Activated CD4-positive, alpha-beta T cell treated with anti-CD3 and anti-CD28 coated beads for 36 hours (primary cell): ENCODE measurements at places on chromosomes 3 and 15. TPM values are rescaled to one million over a fixed set of nuclear protein-coding genes. Genes with fewer than 3 reads are reported as not detected.

DNA sequence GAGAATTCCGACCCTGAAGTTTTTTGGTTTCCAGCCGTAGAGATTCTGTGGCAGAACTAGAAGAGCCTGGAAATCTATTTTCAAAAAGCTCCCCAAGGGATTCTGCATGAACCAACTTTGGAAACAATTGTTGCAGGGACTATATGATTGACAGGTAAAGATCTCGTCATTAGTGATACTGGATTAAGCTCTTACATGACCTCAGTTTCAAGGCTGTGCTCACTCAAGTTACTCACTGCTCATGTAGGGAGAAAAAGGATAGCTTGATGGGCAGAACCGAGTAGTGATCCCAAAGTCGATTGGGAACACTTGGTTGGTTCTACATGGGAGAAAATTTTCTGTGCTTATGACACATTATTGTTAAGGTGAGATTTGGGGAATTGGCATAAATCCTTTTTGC, 142.3 kb upstream of the RASGRP1 start:
- H3K4me3 ChIP-seq = no peak overlapping the region
- DNase-seq = no peak
- no peak overlapping the region for H3K27ac ChIP-seq
- no peaks in the 10 kb centered on the region for H3K36me3 ChIP-seq
- peaks cover 7% of the 10 kb centered on the region for H3K4me1 ChIP-seq

- peak overlapping the region; percentile 36 for H3K4me3 ChIP-seq
- no peaks in the 10 kb centered on the region for H3K36me3 ChIP-seq
- DNase-seq = peak; percentile 43
- H3K27me3 ChIP-seq = peaks cover 31% of the 10 kb centered on the region
Measured at GRCh38 chr3:46881596-46882376, 4.3 kb downstream of the PTH1R start.

DNA sequence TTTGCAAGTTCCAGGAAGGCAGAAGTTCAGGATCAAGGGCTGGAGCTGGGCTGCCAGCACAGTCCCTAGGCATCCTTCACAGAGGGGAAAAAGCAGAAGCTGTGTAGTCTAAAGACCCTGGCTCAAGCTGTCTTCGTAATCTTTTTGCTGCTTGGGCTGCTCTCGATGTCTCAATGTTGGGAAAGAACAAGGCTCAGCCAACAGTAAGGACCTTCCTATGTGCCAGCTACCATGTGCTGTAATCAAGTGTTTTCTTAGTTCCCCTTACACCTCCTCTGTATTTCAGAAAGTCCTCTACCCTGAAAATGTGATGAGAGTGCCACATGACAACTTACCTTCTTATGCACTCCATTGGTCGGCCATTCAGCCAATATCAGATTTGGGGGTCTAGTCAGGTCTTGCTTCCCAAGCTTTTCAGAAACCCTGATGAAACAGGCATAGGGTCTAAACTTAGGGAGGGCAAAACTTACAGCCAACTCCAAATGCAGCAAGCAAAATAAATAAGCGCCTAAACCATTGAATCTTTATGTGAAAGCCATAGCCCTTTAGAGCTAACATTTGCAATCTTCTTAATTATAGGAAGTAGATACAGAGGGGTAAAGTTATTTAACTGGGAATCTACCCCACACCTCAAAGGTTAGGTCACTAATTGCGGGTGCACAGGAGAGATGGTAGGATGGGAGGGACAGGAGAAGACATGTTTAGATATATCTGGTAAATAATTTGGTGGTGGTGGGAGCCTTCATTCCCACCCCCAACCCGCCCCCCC, 1.2 kb upstream of the EDEM1 start:
- peak overlapping the region; percentile 99 for H3K4me3 ChIP-seq
- peaks cover 32% of the 10 kb centered on the region for H3K36me3 ChIP-seq
- H3K27ac ChIP-seq = peak overlapping the region; percentile 10
- H3K4me1 ChIP-seq = peaks cover 18% of the 10 kb centered on the region
- no peaks in the 10 kb centered on the region for H3K27me3 ChIP-seq

DNA sequence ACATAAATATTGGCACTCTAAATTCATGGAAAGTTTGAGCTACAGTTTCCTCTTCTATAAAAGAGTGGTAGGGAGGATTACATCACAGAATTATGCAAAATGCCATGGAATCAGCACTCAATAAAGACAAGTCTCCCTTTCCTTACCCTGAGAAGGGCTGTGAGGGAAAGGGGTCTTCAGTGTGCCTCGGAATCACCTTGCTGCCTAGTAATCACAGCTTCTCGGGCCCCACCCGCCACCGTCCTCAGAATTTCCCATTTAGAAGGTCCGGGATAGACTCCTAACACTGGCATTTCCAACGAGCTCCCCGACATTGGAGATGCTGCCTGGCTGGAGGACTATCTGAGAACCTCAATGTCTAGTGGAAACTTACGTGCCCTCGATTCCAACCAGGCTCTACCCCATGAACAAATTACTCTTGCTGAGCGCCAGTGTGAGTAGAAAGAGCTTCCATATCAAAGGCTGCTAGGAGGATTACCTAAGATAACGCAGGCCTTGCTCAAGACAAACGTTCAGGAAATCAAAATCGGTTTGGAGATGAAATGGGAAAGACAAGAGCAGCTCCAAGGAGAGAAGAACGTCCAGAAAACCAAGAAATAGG, 92.1 kb upstream of the CHD2 start:
- H3K36me3 ChIP-seq = peaks cover 3% of the 10 kb centered on the region
- H3K27me3 ChIP-seq = no peaks in the 10 kb centered on the region
- peaks cover 43% of the 10 kb centered on the region for H3K4me1 ChIP-seq

GRCh38 chr3:153768561-153769469, 352.4 kb upstream of the ARHGEF26 start:
- H3K27ac ChIP-seq = no peak overlapping the region
- peaks cover 3% of the 10 kb centered on the region for H3K36me3 ChIP-seq
- H3K27me3 ChIP-seq = peaks cover 3% of the 10 kb centered on the region

- H3K4me3 ChIP-seq = no peak overlapping the region
- no peaks in the 10 kb centered on the region for H3K36me3 ChIP-seq
- peaks cover 9% of the 10 kb centered on the region for H3K27me3 ChIP-seq
- no peak for DNase-seq
Measured at GRCh38 chr3:157590273-157590672, 87.1 kb upstream of the VEPH1 start.

GRCh38 chr15:36313021-36313420, 266.4 kb upstream of the CDIN1 start:
- H3K36me3 ChIP-seq = no peaks in the 10 kb centered on the region
- no peak overlapping the region for H3K27ac ChIP-seq
- H3K4me3 ChIP-seq = no peak overlapping the region
- H3K4me1 ChIP-seq = no peaks in the 10 kb centered on the region
- H3K27me3 ChIP-seq = no peaks in the 10 kb centered on the region

DNA sequence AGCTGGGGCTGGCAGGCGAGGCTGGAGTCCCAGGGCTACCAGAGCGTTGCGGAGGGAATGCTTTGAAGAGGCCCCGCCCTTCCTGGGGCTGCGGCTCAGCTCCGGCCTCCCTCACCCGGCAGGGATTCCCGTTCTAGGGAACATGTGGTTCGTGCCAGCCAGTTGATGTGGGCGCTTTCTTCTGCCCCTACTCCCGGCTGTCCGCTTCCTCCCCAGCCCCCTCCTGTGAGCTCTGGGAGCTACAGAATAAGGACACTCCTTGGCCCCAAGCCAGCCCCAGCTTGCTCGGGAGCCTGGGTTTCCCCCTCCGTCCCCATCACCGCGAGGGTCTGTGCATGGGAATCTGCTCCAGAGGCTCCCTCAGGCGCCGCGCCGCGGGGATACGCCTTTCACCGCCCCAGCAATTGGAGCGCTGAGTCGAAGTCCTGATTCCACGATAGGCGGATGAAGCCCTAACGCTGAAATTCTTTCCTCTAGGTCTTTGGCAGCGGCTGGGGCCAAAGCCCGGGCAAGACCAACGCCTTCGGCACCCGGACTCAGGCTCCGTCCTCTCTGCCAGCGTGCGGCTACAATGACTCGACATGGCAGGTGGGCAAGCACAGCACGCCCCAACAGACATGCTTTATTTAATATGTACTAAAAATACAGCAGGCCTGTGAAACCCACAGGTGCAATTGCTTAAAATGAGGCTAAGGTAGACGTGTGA, 69.5 kb downstream of the KLF15 start:
- H3K27me3 ChIP-seq = peaks cover 57% of the 10 kb centered on the region
- H3K4me1 ChIP-seq = peaks cover 2% of the 10 kb centered on the region
- H3K27ac ChIP-seq = no peak overlapping the region
- H3K4me3 ChIP-seq = no peak overlapping the region
- no peaks in the 10 kb centered on the region for H3K36me3 ChIP-seq

DNA sequence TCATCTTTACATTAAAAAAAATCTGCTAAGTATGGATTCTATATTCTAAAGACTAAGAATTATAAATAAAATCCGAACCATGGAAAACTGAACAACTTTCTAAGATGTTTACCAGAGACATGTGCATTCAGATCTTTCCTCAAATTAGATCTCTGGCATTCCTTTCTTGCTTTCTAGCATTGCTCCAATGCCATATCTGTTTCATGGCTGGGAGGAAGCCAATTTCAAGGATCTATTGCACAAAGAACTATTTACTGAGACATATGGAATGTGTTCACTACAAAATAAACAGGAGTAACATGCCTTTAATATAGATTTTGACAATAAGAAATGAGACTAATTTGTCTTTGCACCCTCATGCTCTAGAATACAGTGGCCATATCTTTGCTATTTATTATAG, 45.1 kb upstream of the NANOGP8 start:
- no peak for DNase-seq
- no peak overlapping the region for H3K27ac ChIP-seq
- peaks cover 4% of the 10 kb centered on the region for H3K27me3 ChIP-seq
- H3K36me3 ChIP-seq = no peaks in the 10 kb centered on the region
- H3K4me1 ChIP-seq = no peaks in the 10 kb centered on the region

GRCh38 chr3:111801693-111802092, 57.4 kb upstream of the PHLDB2 start:
- H3K4me3 ChIP-seq = no peak overlapping the region
- no peaks in the 10 kb centered on the region for H3K27me3 ChIP-seq
- no peaks in the 10 kb centered on the region for H3K36me3 ChIP-seq
- no peaks in the 10 kb centered on the region for H3K4me1 ChIP-seq
- no peak overlapping the region for H3K27ac ChIP-seq

DNA sequence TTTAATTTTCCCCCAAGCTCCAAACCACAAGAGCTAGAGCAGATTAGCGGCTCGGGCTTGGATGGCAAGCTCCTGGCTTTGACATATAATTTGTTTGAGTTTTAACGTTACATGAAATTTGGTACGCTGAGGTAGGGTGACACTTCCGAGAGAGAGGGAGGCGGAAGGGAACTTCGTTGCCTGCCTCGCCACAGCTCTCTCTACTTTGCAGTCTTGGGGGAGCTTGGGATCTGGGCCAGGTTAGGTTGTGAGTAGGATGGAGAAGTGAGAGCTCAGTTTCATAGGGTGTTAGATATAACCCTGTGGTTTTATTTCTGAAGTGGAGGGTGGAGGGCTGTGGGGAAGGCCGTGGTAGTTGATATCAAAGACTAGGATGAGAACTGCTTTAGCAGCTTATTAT, 39.7 kb downstream of the LRTM1 start:
- DNase-seq = no peak
- H3K27me3 ChIP-seq = no peaks in the 10 kb centered on the region
- H3K4me1 ChIP-seq = no peaks in the 10 kb centered on the region
- H3K27ac ChIP-seq = no peak overlapping the region
- no peaks in the 10 kb centered on the region for H3K36me3 ChIP-seq

- no peaks in the 10 kb centered on the region for H3K4me1 ChIP-seq
- H3K4me3 ChIP-seq = no peak overlapping the region
- H3K36me3 ChIP-seq = no peaks in the 10 kb centered on the region
- no peak overlapping the region for H3K27ac ChIP-seq
- DNase-seq = no peak
- H3K27me3 ChIP-seq = no peaks in the 10 kb centered on the region
Measured at GRCh38 chr15:70355275-70355795, 257.6 kb upstream of the TLE3 start.

DNA sequence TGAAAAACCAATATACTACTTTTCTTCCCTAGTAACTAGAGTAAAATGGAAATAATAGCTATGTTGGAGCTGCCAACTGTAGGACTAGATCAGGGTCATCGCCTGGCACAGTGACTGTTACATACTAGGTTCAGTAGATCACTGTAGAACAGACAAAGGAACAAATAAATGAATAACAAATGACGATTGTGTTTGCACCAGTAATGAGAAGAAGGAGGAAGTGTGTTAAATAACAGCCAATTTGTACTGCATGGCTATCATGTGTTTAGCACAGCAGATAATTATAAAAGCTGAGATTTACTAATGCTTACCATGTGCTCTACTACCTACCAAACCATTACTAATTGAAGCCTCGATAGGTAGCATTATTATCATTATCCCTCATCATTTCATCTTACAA, 85.3 kb upstream of the FXR1 start:
- no peak overlapping the region for H3K4me3 ChIP-seq
- DNase-seq = no peak
- H3K4me1 ChIP-seq = no peaks in the 10 kb centered on the region
- peaks cover 3% of the 10 kb centered on the region for H3K27me3 ChIP-seq

DNA sequence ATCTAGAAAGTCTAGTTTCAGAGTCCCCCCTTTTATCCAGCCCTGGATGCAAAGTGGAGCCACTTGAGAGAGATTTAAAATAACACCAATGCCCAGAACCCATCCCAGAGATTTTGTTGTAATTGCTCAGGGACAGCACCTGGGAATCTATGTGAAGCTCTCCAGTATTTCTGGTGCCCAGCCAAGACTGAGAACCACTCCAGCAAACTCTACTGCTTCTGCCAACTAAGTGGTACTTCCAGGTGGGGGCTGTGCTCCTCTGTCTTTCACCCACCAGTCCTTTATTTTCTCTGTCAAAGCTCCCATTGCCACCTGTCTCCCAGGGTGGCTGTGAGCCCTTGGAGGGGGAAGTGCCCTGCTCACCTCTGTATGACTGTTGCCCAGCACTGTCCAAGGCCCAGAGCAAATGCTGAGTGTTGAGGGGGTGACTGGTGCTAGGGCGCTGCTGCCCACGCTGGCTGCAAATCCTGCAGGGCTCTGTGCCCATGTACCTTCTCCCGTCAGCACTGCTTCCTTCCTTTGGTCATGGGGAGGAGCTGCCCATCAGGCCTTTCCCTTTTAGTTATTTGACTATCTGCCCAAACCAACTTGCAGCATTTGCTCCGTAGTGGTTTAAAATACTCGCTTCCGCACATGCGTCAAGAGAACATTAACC, 9.4 kb downstream of the CLSTN2 start:
- no peak overlapping the region for H3K4me3 ChIP-seq
- no peak for DNase-seq
- no peaks in the 10 kb centered on the region for H3K4me1 ChIP-seq

- no peaks in the 10 kb centered on the region for H3K36me3 ChIP-seq
- H3K4me1 ChIP-seq = peaks cover 60% of the 10 kb centered on the region
- peak overlapping the region; percentile 83 for H3K27ac ChIP-seq
- H3K4me3 ChIP-seq = peak overlapping the region; percentile 54
Measured at GRCh38 chr3:46538803-46539442, 27.2 kb downstream of the LRRC2 start.

- H3K27me3 ChIP-seq = peaks cover 4% of the 10 kb centered on the region
- no peak overlapping the region for H3K4me3 ChIP-seq
- no peaks in the 10 kb centered on the region for H3K36me3 ChIP-seq
- H3K4me1 ChIP-seq = peaks cover 12% of the 10 kb centered on the region
Measured at GRCh38 chr3:194577986-194578905, 55.0 kb downstream of the TMEM44 start.

- H3K4me1 ChIP-seq = peaks cover 4% of the 10 kb centered on the region
- H3K36me3 ChIP-seq = peaks cover 9% of the 10 kb centered on the region
- H3K4me3 ChIP-seq = no peak overlapping the region
- peak; percentile 70 for DNase-seq
- H3K27ac ChIP-seq = no peak overlapping the region
Measured at GRCh38 chr15:28086175-28086703, 12.9 kb downstream of the OCA2 start.

Gene IL20RB
- total RNA-seq = 0.93 TPM

Gene CDC25A
- total RNA-seq = 32.5 TPM

Gene FETUB
- not detected for total RNA-seq

Gene SYNPR
- total RNA-seq = not detected

Gene EBLN2
- total RNA-seq = 5.2 TPM

Gene LHFPL4
- total RNA-seq = not detected

Gene LRRC2
- 0.04 TPM for total RNA-seq

Gene LMOD3
- not detected for total RNA-seq

Gene HDC
- total RNA-seq = 0.18 TPM

Gene TAGLN3
- total RNA-seq = 3.5 TPM

Gene CCDC51
- 17.5 TPM for total RNA-seq
